ENCODE measurements at places on chromosomes 7 and 10.

GRCh38 chr7:103843689-103844480, 145.6 kb downstream of the RELN start:
- DNase-seq, result no peak

GRCh38 chr7:131959106-131959812, 402.8 kb upstream of the PODXL start:
- DNase-seq, result no peak

- DNase-seq, result no peak
Observed at GRCh38 chr10:19541299-19541698, 274.9 kb upstream of the PLXDC2 start.

- no peak for DNase-seq
Observed at GRCh38 chr10:129353101-129353500, 113.9 kb upstream of the MGMT start.

GRCh38 chr10:70328967-70329366, 45.2 kb upstream of the NPFFR1 start:
- DNase-seq, result no peak

GRCh38 chr10:50809596-50809995, 69.9 kb downstream of the ASAH2B start:
- no peak for DNase-seq

- DNase-seq, result no peak
Observed at GRCh38 chr10:21368022-21368582, 157.4 kb downstream of the SKIDA1 start.

DNA sequence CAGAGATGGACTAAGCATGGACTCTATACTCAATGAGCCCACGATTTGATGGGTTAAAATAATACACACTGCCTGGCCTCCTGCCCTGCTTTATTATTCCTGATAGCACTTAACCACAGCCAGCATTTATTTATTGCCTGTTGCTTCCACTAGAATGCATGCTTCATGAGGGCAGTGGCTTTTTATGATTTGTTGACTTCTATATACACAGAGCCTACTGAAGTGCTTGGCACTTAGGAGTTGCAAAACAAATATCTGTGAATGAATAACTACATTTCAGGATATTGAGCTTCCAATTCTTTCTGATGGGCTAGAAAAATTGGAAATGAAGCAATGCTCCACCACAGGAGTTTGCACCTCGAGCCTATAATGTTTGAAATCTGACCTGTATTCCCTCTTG, 513.6 kb upstream of the ZMIZ1 start:
- no peak for DNase-seq

GRCh38 chr10:13624630-13625029, 37.9 kb downstream of the PRPF18 start:
- no peak for DNase-seq

DNA sequence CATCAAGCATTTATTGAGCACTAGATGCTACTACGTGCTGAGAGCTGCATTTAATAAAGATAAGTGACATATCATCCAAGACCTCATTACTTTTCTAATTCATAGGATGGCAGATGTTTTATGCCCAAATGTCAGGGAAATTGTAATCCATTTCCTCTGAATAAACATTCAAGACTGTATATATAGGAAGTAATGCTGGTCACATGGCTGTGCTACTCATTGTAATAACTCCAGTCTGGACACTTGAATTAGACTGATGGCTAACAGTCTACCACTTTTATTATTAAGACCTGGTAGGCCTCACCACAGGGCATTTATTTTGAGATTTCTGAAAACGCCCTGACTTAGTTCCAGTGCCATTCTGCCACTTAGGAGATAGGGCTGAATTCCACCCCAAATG, 36.6 kb downstream of the PIK3AP1 start:
- no peak for DNase-seq

GRCh38 chr10:98363220-98363619, 51.8 kb downstream of the PYROXD2 start:
- DNase-seq, result no peak

Measured in LoVo (cell line).